T-helper 1 cell (primary cell): ENCODE measurements at places on chromosomes 1 and 21.

DNA sequence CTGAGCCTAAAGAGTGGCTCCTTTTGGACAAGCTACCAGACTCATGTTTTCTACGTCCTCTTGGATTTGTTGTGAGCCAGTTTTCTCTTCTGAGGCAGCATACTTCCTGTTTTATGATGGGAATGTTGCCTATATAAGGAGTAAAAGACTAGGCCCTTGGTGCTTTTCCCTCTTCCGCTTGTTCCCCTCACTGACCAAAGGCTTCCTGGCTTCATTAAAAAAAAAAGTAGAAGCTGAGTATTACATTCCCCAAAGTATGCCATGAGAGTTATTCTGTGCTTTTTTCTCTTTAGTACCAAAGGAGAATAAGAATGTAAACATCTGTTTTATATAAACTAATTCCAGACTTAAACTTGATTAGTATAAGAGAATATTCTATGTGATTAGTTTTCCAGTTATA is 6.5 kb upstream of the HMCN1 start:
- DNase-seq = no peak

GRCh38 chr1:225944951-225945350 is 3.9 kb upstream of the LEFTY2 start:
- no peak for DNase-seq

GRCh38 chr1:212683357-212683722 is 16.3 kb downstream of the BATF3 start:
- no peak for DNase-seq

- DNase-seq = no peak
Observed at GRCh38 chr1:12168451-12169160, 1.8 kb downstream of the TNFRSF1B start.

DNA sequence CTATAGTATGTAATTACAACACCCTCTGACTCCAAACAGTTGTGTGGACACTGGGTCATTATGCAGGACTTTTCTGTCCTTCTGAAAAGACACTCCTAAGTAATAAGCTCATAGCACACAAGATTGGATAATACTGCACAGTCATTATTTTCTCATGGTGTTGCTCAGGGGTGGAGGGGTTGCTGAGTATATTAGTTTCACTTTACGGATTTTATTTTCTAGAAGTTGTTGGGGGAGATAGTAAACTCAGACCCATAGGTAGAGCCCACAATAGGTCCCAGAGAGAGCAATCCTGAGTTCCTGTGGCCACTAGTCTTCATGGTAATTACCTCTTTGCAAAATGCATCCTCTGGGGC is 53.4 kb downstream of the DUSP10 start:
- no peak for DNase-seq

DNA sequence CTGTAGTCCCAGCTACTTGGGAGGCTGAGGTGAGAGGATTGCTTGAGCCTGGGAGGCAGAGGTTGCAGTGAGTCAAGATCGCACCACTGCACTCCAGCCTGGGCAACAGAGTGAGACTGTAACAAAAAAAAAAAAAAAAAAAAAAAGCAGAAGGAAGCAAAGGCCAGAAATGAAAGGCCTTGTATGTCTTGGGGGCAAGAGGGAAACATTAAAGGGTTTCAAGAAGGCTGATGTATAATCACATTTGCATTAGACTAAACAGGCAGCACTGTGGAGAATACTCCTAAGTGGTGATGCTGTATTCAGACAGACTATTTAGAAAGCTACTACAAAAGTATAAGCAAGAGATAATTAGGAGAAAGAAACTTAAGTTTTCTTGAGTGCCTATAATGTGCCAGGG is 10.4 kb downstream of the ANP32E start:
- no peak for DNase-seq

DNA sequence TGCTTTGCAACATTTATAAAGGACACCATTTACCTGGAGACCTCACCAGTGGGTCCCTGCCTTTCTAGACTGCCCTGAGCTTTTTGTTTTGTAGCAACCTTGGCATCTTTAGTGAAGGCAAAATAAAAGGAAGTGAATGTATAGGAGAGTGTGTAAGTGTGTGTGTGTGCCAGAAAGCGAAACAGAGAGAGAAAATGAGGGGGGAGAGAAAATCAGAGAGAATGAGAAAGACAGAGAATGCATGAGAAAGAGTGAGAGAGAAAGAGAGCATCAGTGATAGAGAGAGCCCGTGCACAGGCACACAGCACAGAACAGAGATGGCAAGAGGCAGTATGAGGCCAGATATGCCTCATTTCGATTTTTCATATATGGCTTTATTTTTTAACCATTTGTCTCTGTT is 57.5 kb downstream of the HSD3B1 start:
- peak; percentile 16 for DNase-seq

DNA sequence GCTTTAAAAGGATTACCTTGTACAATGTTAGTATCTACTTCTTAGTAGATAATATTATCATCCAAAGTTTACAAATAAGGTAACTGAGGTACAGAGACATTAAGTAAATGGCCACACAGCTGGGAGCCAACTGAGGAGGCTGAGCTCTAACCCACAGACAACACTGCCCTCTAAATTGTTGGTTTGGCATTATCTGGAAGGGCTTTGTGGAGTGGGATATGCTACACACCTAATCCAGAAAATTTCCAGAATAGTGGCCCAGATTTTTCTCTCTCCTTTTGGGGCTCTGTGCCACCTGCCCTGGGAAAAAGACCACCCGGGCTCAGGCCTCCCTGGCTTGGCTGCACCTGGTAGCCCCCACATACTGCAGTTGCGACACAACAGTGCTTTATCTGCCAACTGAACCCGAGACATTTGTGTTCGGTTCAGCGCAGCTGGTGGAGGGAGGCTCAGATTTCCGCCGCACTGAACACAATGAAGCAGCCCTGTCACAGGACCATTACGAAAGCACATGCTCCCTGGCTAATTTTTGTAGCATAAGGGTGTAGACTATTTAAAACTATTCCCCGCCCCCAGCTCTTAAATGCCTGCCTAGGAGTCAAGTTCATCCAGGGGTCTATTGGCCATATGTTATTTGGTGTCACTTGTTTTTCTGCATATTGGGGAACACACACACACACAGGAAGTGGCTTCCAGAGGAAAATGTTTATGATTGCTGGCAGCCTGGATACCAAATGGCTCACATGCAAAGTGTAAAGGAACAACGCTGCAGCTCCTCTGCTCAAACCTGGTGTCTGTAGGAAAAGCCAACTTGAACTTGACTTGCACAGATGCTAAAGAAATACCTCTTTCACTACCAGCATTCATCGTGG is 92.3 kb upstream of the ESRRG start:
- DNase-seq = no peak

DNA sequence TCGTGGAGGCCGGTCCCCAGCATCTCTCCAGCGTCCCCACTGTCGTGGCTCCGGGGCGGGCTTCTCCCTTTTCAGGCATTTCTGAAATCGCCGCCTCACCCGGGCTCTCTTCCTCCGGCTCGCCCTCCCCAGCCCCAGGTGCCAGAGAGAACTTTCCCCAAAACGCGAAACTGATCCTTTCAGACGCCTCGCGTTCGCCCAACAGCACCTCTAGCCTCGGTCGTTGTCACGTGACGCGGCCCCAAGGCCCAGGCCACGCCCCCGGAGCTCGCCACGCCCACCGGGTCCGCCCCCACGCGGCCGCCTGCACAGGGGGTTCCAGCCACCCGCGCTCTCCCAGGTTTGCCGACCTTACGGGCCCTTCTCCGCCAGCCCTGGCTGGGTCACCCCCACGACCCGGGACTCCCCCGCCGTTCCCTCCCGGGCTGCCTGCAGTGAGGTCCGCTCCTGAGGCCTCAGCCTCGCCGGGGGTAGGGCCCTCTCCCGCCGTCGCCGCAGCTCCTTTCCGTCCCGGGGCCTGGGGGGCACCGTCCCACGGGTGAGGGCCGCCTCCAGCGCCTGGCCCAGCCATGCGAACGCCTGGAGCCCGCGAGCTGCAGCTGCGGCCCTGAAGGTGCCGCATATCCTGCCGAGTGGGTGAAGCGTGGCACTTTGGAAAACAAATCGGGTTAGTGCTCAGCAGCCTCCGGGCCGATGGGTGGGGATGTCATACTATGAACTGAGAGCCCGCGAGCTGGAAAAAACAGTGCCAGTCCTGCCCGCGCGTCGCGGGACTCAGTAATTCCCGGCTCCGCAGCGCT is 21.0 kb downstream of the H3-3A start:
- peak; percentile 91 for DNase-seq

DNA sequence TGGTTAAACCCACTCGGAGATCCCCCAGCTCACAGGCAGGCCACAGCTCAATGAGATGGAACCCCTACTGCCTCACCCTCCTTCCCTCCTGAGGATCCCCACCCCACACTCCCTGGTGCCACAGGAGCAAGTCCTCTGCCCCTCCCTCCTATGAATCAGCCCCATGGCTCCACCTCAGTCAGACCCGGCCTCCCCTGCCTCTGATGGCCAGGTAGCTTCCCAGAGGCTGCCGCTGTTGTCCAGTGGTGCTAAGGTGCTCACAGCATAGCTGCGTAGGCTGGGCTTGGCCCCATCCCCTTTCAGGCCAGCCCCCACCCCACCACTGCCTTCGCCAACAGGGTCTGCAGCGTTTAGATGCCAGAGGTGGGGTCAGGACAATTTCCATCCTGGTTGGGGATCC is 98.5 kb upstream of the IGSF21 start:
- no peak for DNase-seq

GRCh38 chr21:29233611-29234540 is 64.8 kb upstream of the BACH1 start:
- DNase-seq = no peak

- DNase-seq = no peak
Observed at GRCh38 chr1:68346188-68346808, 103.5 kb downstream of the RPE65 start.
